Dermis microvascular lymphatic vessel endothelial cell (primary cell): ENCODE measurements at places on chromosomes 5 and 9. TPM values are rescaled to one million over a fixed set of nuclear protein-coding genes. Genes with fewer than 3 reads are reported as not detected.

GRCh38 chr9:90088856-90089255 is 484.0 kb downstream of the GADD45G start:
- DNase-seq: no peak

GRCh38 chr9:19057033-19057432 is 7.8 kb downstream of the RRAGA start:
- no peak for DNase-seq

The BHMT2 gene
- 3.1 and 6.2 TPM in 2 replicates for total RNA-seq

The C9orf50 gene
- total RNA-seq: not detected in 2 replicates

- no peak for DNase-seq
Observed at GRCh38 chr5:124524552-124525232, 221.7 kb downstream of the ZNF608 start.

DNA sequence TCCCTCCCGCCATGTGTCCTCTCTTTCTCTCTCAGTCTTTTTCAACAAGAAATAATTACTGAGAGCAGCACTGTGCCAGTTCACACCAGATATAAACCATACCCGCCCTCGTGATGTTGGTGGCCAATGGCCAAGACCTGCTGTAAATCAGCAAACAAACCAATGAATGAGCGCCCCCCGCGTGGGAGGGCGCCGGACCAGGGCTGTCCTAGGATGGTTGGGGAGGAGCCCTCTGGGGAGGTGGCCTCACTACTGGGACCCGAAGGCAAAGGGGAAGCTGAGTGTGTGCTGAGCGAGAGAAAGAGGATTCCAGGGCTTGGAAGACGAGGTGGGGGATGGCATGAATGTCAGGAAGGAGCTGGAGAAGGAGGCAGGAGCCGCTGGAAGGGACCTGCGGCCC is 51.2 kb upstream of the BARHL1 start:
- DNase-seq: no peak

DNA sequence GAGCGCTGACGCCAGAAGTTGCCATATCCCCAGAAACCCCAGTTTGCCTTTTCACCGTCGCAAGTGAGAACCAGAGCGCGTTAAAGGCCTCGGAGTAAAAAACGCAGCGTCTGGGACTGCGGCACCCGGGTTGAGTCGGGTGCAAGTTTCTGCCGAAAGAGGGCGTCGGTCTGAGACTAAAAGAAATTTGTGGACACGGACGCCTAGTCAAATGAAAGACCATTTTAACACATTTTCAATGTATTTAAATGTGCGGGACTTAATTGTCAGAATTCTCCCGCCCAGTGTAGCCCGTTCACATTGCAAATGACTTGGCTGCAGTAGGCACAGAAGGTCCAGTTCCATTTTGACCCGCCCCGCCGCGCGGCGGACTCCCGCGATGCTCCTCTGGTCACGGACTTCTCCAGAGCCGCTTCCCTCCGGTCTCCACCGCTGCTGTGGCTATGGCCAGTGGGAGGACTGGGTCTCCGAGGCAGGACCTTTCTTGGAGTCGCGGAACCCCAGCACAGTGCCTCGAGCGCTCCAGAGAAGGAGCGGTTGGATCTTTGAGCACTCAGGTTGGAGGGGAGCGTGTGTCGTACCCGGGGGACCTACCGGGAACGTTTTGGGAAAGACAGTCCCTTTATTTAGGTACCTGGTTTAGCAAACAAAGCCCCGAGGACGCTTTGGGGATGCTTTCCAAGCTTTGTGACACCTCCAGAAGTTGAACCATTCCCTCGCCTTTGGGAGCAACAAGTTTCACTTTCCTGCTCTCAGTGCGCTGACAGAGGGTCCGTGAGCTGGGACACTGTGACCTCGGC is 1.2 kb upstream of the NPR3 start:
- DNase-seq: peak; percentile 45

The SETD9 gene
- 13.0 and 13.3 TPM in 2 replicates for total RNA-seq

DNA sequence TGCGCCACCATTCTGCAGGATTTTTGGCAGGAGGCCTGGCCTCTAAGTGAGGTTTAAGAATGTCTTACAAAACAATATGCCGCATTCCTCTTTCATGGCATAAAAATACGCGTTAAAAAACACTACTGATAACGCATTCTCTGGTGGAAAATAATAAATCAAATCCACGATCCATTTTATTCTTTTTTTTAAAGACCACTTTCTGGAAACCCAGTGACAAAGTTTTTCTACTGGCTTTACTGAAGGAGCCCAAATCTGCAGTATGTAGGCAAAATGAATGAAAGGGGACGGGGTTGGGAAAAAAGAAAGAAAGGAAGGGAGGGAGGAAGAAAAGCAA is 2.0 kb downstream of the SV2C start:
- no peak for DNase-seq

GRCh38 chr5:25544652-25545249 is 900.0 kb upstream of the CDH10 start:
- no peak for DNase-seq

The LCN10 gene
- 0.13 TPM in 1 of 2 replicates, not detected in the other for total RNA-seq

GRCh38 chr9:129702589-129703520 is 37.4 kb downstream of the PRRX2 start:
- no peak for DNase-seq

- no peak for DNase-seq
Observed at GRCh38 chr5:179415291-179416060, 70.2 kb upstream of the ADAMTS2 start.

DNA sequence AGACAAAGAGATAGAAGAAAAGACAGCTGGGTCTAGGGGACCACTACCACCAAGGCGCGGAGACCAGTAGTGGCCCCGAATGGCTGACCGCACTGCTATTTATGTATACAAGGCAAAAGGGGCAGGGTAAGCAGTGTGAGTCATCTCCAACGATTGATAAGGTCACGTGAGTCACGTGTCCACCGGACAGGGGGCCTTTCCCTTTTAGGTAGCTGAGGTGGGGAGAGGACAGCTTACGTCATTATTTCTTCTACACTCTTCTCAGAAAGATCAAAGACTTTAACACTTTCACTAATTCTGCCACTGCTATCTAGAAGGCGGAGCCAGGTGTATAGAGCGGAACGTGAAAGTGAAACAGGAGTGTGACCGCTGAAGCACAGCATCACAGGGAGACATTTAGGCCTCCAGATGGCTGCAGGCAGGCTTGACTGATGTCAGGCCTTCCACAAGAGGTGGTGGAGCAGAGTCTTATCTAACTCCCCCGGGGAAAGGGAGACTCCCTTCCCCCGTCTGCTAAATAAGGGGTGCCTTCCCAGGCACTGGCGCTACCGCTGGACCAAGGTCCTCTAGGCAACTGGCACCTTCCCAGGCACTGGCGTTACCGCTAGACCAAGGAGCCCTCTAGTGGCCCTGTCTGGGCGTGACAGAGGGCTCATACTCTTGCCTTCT is 6.1 kb upstream of the PRR16 start:
- DNase-seq: peak; percentile 3

The ORM1 gene
- total RNA-seq: not detected in 2 replicates

The NUDCD2 gene
- total RNA-seq: 3.5 and 4.6 TPM in 2 replicates

The CARD19 gene
- total RNA-seq: 54.7 and 65.4 TPM in 2 replicates

DNA sequence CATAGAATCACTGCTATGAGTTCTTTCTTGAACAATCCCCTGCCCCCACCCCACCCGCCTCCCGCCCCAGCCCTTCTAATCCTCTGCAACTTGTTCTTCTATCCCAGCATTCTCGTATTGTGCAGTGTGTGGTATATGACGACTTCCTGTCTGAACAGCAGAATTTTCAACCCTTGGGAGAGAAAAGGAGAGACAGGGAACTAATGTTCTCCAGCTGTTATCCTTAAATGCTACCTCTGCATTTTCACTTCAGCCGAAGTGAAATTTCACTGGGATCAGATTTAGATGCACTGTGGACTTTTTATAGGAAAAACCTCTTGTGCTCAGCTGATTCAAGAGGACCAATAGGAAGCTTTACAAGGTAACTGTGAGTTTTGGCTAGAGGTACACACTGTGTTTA is 2.2 kb downstream of the FBXL7 start:
- peak; percentile 36 for DNase-seq

DNA sequence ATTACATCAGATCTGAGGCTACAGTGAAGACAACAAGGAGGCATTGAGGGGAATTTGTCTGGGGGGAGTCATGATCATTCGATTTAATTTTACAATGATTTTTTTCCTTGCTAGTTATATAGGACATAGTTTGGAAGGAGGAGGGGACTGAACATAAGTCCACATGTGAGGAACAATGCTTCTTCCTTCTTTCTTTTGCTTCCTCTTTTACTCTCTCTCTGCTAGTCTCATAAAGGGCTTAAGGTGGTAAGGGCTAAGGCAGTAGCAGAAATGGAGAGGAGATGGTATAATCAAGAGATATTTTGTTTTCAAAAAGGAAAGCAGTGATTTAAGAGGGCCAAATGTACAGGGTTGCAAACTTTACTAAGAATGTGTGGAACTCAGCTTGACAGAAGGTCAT is 64.3 kb downstream of the GRIN3A start:
- no peak for DNase-seq
